ENCODE measurements at places on chromosomes 6 and 20.

- no peak for DNase-seq
Measured at GRCh38 chr6:122276637-122277036, 122.8 kb upstream of the HSF2 start.

- no peak for DNase-seq
Measured at GRCh38 chr6:127794405-127794804, 106.5 kb downstream of the THEMIS start.

- no peak for DNase-seq
Measured at GRCh38 chr6:25156123-25156522, 123.1 kb upstream of the CARMIL1 start.

DNA sequence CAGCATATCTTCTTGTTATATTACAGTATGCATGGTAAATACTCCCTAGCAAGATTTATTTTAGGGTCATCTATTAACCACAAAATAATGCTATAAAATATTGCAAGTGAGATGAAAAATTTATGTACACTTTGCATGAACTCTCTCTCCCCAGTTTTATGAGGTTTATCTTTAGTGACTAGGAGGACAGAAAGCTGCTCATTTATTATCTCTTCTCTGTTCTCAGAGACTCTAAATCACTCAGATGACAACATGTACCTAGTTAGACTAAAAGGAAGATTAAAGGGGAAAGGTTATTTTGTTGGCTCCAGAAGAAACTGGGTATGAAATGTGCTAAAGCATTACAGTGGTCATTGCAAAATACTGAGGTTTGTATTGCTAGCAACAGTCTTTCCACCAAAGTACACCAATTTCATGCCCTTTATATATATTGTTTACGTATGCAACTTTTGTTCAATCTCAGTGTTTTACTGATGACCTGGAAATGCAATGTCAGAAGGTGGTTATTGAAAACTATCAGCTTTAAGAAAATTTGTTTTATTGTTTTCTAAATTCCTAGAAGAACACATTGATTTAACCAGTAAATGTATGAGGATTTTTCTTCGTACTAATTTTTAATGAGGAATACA, 11.8 kb downstream of the RFX6 start:
- no peak for DNase-seq

- no peak for DNase-seq
Measured at GRCh38 chr20:13670160-13670559, 31.4 kb upstream of the TASP1 start.

DNA sequence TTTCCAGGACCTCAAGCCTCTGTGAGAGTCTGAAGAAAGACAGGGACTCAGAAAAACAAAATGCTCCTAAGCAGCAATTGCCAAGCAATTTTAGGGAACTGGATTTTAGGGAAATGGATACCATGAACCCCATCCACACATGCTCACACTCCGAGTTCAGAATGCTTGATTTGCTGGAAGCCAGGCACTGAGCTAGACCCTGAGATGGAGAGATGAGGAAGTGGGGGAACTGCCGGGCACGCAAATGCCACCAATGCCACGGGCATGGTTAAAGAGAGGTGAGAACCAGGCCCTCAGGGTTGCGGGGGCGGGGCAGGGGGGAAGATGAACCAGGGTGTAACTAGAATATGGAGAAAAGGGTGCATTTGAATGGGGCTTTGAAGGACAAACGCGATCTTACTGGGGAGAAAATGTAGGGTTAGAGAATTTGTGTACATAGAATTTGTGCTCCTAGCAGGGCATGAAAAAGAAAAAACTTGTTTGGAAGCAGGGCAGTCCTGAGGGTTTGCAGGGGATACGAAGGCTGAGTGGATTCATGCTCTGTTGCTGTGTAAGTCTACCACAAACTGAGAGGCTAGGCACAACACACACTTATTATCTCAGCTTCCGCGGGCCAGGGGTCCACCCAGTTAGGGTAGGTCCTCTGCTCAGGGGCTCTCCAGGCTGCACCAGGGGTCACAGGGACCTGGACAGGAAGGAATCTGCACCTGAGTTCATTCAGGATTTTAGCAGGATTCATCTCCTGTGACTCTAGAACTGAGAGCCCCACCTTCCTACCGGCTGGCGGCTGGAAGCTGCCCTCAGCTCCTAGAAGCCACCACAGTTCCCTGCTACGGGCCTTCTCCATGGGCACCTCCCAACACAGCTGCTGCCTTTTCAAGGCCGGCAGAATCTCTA, 108.0 kb downstream of the SNX5 start:
- no peak for DNase-seq

GRCh38 chr6:127900935-127901334, at the start of gene THEMIS:
Gene THEMIS, minus strand, starts transcription at chr6:127901058. Its CDS starts 126 bp downstream, at chr6:127900932.
- no peak for DNase-seq

DNA sequence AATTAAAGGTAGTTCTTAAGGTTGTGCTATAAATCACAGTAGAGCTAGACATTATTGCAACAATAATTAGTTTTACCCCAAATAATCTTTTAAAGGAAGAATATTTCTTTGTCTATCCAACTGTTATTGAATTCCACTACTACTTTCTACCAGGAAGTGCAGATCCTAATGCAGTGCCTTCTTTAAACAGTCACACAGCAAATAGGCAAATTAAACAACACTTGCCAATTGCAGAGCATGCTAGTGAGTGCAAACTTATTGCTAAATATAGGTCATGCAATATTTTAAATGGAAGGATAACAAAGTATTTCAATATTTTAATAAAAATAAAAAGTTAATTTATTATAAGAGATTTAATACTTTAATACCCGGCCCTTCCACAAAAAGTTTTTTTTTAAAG, 107.3 kb upstream of the BCLAF1 start:
- DNase-seq: no peak

DNA sequence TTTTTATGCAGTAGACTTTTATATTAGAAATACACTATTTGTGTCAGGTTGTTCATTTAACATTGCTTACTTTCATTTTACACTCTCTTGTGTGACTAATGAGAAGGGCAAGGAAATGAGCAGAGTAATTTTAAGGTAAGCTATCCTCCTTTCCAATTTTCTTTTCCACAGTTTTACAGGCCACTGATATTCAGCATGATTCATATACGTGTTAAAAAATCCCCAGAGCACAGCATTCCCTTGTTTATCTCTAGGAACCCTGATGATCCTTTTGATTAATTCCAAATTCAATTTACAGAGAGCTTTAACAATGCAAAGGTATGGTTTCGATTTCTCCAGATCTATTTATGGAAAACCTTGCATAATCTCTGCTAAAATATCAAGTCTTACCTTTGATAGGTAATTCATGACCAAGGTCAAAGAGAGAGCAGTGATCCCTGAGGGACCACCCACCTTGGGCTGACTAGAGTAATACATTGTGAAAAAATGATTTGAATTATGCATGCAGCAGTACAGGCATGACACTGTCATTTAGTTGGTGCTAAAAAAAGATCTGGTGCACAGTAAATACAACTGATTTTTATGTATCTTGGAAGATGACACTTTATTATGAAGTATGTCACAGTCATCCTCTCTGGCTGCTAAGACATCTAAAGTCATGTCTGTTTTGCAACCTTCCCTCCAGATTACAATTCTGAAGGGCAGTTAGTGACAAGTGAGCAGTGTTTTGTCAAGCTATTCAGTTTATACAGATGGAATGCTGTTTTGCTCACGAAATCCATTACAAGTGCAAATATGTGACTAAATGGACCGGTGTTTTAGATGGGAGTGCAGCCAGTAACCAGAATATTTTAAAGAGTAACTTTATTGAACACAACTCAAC, 736.6 kb downstream of the EPHA7 start:
- no peak for DNase-seq

DNA sequence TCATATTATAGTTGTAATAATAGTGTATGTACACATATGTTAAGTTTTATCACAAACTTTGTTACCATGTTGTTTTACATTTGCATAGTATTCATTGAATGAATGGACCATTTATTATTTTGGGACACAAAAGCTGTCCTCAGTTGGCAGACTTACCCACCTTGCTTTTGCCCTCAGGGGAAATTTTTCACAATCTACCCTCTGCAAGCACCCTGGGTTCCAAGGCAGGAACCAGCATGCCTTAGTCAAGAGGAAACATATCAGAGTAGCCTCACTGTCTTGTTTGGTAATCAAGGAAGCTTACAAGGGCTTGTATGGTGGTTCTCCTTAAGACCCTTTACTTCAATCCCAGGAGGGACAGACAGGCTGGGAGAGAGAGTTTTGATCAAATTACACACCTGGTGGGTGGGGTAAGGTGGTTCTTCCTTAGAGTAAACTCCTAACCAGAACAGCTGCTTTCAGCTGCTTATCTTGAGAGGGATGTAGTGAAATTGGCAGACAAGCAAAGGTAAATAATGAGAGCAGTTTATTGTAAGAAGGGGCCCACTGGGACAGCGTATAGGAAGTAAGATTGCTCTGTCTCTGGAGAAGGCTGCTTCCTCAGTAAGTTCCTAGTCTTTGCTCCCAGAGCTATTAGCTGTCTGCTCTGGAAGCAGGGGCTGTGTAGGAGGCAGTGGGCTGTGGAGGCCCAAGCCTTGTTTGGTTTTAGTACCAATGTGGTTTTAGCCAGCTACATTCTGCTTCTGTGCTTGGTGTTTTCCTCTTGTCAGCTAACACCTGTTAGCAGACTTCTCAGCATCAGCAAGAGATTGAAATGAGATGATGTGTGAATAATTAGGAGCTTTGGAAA, 31.1 kb downstream of the BRPF3 start:
- no peak for DNase-seq

DNA sequence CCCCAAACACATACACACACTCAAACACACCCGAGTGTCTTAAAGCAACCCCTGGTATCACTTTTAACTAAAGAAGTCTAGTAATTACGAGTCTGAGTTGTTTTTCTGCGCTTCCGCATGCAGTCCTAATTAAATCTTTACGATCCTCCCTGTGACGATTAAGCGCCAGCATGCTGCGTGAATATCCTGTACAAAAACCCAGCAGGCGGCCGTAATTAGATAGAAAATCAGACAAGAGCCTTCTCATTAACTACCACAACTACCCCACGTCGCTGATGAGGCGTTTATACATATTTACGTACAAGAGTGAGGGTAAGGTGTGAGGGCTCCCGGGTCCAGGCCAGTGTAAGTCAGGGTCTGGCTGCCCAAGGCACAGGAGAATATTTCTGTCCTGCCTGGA, 8.1 kb downstream of the TFAP2B start:
- DNase-seq: no peak

- no peak for DNase-seq
Measured at GRCh38 chr20:38931984-38932383, 5.8 kb downstream of the FAM83D start.

- DNase-seq: no peak
Measured at GRCh38 chr6:163712981-163713380, 298.5 kb downstream of the QKI start.

GRCh38 chr6:138571585-138572166, 72.4 kb upstream of the NHSL1 start:
- DNase-seq: no peak

DNA sequence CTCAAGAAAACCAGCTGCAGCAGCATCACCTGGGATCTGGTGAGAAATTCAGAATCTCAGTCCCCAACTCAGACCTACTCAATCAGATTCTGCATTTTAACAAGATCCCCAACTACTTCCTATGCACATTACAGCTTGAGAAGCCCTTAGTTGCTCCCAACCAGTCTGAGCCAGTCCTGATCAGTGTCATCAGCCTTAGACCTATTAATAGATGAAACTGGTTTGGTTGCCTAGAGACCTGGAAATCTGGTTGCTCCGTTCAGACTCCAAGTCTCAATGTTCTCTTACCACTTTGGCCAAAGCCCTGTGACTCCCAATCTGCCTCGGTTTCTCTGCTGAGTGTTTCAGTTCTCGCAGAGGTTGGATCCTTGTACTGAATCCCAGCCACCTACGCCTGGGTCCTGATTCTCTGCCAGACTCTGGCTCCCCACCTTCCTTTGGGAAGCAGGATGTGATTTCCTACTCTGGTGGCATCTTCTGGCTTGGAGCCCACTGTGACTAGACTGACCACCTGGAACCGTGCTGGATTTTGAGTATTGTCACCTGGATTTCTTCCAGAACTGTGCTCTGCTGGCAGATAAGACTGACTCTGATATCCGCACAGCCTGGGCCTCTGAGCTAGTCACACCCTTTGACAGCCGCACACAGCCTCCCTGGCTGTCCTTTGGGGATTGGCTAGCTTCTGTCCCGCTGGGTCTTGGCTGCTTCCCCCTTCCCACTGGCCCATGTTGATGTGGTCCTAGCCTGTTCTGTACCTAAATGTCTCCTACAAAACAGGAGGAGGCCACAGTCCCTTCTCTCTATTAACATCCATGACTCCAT, 20.3 kb upstream of the ATXN1 start:
- DNase-seq: no peak

DNA sequence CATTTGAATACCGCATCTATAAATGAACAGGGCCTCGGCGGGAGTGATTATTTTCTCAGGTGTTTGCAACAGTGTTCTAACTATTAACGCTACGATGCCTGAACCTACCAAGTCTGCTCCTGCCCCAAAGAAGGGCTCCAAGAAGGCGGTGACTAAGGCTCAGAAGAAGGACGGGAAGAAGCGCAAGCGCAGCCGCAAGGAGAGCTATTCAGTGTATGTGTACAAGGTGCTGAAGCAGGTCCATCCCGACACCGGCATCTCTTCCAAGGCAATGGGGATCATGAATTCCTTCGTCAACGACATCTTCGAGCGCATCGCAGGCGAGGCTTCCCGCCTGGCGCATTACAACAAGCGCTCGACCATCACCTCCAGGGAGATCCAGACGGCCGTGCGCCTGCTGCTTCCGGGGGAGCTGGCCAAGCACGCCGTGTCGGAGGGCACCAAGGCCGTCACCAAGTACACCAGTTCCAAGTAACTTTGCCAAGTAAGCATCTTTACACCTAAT, 70.9 kb downstream of the HFE start:
- DNase-seq: no peak

GRCh38 chr20:16675001-16675564, 54.7 kb upstream of the SNRPB2 start:
- DNase-seq: no peak

- DNase-seq: no peak
Measured at GRCh38 chr6:167660424-167660823, 166.3 kb upstream of the AFDN start.

- no peak for DNase-seq
Measured at GRCh38 chr6:138957484-138957883, 30.6 kb downstream of the REPS1 start.

DNA sequence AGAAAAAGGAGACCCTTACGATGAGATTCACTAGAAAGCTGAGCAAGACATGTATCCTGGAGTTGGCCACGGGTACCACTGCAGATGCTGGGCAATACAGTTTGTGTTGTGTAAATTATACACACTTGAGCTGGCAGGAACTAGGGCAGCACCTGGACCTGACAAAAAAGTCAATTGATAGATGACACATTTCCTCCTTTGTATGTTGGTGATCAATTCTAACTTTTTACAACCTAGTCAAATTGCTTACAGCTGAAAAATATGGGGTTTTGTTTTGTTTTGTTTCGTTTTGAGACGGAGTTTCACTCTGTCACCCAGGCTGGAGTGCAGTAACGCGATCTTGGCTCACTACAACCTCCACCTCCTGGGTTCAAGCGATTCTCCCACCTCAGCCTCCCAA, 108.9 kb downstream of the UST start:
- no peak for DNase-seq

- no peak for DNase-seq
Measured at GRCh38 chr6:88111991-88112390, 54.2 kb downstream of the CNR1 start.

- DNase-seq: no peak
Measured at GRCh38 chr6:137846274-137846673, 20.8 kb upstream of the TNFAIP3 start.
